ENCODE measurements at places on chromosomes 2 and 18.
A peak's percentile ranks its signal among the peaks of the same experiment; 100 is the strongest.

DNA sequence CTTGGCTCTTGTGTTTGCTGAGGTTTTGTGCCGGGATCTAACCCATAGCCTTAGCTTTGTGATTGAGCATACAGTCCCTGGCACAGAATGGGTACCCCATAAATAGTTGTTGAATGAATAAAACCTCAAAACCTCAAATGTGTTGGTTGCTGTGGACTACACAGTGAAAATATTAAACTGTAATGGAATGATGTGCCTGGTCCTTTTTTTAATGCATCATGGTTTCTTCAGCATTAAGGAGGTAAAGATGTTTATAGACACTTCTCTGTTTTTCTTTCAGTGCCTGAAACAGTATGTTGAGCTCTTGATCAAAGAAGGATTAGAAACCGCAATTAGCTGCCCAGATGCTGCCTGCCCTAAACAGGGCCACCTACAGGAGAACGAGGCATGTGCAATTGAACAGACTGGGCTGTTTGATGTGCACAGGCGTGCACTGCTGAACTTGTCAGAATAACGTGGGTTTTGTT, 97.0 kb downstream of the RNF144A start:
- no peak for DNase-seq

GRCh38 chr18:24219561-24220317, 80.9 kb downstream of the CABYR start:
- DNase-seq = no peak

DNA sequence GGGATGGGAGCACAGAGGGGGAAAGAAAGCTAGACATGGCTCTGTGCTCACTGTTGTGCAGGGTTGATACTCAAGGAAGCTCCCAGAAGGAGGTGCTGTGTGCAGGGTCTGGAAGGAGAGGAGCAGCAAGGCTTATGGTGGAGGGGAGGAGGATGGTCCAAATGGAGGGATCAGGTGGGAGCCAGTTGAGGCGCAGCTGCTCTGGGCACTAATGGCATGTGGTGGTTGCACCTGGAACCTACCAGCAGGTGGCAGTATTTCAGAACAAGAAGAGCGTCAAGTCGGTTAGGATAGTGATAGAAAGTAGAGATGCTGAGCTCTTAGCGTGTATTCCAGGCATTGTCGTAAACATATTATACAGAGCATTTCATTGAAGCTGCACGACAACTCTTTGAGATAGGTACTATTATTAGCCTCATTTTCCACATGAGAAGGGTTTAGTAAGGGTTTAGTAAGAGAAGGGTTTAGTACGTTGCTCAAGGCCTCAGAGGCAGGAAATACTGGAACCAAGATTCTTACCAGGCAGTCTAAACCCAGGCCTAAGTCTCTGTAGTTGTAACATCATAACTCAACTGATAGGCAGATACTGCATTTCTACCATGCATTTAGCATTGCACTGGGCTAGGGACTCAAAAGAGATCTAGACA, 223.7 kb downstream of the CYP26B1 start:
- no peak for DNase-seq

- no peak for DNase-seq
Measured at GRCh38 chr18:48029296-48029986, 99.0 kb upstream of the SMAD2 start.

GRCh38 chr2:113692698-113693428, 63.6 kb downstream of the SLC35F5 start:
- DNase-seq = no peak

- DNase-seq = no peak
Measured at GRCh38 chr18:23136326-23137096, 1.2 kb downstream of the CABLES1 start.

DNA sequence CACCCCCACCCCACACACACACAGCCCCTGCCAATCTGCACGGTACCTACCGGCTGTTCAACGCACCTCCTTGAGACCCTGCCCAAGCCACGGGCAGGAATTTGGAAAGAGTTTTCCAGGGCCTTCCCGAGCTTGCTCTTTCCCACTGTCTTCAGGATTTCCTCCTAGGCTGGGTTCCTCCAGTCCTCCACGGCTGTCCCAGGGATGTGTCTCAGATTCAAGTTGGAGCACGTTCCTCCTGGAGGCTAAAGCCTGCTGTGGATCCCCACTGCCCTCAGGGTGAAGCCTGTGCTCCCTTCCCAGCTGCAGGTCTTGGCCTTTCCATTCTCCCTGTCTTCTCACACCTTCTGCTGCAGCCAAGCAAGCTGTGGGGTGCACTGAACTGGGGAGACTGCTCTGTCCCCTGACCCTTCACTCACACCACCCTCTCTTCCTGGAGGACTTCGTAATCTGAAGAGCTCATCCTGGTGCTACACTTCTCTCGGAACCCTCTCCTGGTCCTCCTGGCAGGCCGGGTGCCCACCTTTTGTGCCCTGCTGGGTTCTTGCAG, 54.9 kb upstream of the HS6ST1 start:
- DNase-seq = no peak

DNA sequence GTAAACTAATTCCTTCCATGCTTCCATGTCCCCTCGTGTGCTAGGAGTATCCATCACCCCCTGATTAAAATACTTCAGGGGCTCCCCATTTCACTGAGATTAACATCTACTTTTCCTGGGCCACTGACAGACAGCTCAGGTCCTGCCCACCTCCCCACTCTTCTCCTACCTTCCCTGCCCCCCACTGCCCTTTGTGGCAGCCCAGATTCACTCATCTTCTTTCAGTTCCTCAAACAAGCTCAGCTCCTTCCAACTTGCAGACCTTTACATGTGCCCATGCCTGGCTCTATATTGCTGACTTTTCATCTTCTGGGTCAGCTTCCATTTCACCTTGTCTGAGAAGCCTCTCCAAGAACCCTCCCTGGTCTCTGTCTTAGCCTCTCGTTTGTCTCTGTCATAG, 12.0 kb downstream of the RUFY4 start:
- DNase-seq = no peak

GRCh38 chr2:181128199-181128598, 147.8 kb downstream of the UBE2E3 start:
- DNase-seq = no peak

DNA sequence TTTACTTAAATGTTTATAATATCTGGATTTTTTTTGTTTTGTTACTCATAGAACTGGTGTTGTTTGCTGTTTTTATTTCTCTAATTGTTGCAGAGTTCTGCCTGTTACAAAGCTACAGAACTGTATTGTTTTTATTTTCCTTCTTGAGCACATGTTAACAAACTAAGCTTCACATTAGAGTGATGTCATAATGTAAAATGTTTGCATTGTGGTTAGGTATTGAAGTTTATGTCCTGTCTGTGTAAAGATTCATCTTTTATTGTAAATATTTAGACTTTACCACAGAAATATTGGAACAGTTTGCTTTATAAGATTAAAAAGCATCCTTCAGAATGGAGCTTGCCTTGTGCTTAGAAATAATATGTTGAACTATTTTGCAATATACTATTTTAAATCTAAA, 67.7 kb downstream of the CLIP4 start:
- DNase-seq = peak; percentile 37

DNA sequence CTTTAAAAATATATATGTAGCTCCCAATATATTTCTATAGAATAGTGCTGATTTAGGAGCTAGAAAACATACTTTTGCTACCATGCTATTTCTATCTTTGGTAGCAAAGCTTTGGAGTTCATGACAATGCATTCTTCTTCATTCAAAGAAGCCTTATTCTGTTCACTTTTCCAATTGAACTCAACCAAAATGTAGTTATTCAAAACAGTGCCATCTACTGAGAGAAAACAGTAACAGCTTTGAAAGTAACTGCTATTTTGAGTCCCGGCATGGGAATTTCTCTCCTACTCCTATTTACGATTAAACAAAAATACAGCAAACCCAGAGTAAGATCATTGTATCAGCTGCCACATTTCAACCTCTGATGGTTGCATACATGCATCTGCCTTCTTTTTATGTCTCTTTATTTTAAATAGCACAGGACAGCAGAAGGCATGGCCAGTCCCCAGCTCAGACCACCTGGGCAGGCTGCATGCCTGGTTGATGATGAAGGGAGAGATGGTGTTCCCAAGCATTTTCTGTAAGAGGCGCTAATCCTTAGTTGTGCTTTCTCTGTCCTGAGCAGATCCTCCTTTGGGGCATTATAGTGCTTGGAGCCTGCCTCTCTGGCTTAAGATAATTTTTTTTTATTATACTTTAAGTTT, 69.7 kb upstream of the SULT1C3 start:
- no peak for DNase-seq

- DNase-seq = peak; percentile 59
Measured at GRCh38 chr18:49561289-49562193, at the start of gene LIPG. Gene LIPG (plus strand): TSS chr18:49562057. CDS start chr18:49562309, 252 bp downstream.

GRCh38 chr2:145815933-145816332, 1296.0 kb upstream of the ZEB2 start:
- DNase-seq = no peak

DNA sequence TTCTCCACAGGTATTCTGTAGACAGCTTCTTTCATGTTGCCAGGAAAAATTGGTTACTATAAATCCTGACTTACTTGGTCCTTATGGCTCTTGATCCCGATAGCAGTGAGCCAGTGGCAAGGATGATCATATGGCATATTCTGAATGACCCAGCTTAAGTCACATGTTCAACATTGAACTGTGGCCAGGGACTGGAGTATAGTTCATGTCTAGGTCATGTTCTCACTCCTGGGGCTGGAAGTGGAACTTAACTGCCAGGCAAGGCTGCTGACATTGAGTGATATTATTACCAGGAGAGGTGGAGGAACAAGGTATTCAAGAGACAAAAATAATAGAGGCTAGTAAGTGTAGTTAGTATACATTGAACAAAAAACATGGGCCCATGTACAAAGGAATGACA, 26.2 kb downstream of the R3HDM1 start:
- no peak for DNase-seq

- no peak for DNase-seq
Measured at GRCh38 chr2:28926847-28927246, 32.4 kb downstream of the WDR43 start.

DNA sequence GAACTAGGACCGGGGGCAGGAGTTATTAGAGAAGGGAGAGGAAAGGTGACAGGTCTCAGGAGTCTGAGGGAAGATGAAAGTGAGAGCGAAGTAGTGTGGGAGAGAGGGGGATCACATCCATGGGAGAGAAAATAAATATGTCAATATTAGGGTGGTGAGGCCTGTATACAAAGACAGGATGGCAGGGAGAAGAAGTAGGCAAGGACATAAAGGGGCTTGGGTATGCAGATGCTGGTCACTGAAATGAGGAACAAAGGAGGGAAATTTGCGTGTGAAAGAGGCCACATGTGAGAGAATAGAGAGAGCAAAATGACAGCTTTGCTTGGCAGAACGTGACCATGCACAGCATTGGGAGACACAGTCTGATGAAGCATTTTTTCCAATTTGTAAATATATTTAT, 13.6 kb downstream of the METAP1D start:
- no peak for DNase-seq

GRCh38 chr2:163736433-163737189, 803 bp upstream of the FIGN start:
- no peak for DNase-seq

All from LNCaP clone FGC (cell line).